Left ventricle myocardium superior (tissue), 1 donor: ENCODE measurements at places on chromosomes 4 and X. TPM values are rescaled to one million over a fixed set of nuclear protein-coding genes. Genes with fewer than 3 reads are reported as not detected.

HSD17B13 gene
- 0.15 TPM for total RNA-seq

SLC10A6 gene
- 0.82 TPM for total RNA-seq

STK32B gene
- 1.4 TPM for total RNA-seq

NDST4 gene
- not detected for total RNA-seq

SLC16A2 gene
- 6.7 TPM for total RNA-seq

PARM1 gene
- 107 TPM for total RNA-seq

EPHA5 gene
- 0.17 TPM for total RNA-seq

GLRA3 gene
- total RNA-seq, result not detected

PAGE2 gene
- total RNA-seq, result not detected

ARL9 gene
- total RNA-seq, result not detected

DNA sequence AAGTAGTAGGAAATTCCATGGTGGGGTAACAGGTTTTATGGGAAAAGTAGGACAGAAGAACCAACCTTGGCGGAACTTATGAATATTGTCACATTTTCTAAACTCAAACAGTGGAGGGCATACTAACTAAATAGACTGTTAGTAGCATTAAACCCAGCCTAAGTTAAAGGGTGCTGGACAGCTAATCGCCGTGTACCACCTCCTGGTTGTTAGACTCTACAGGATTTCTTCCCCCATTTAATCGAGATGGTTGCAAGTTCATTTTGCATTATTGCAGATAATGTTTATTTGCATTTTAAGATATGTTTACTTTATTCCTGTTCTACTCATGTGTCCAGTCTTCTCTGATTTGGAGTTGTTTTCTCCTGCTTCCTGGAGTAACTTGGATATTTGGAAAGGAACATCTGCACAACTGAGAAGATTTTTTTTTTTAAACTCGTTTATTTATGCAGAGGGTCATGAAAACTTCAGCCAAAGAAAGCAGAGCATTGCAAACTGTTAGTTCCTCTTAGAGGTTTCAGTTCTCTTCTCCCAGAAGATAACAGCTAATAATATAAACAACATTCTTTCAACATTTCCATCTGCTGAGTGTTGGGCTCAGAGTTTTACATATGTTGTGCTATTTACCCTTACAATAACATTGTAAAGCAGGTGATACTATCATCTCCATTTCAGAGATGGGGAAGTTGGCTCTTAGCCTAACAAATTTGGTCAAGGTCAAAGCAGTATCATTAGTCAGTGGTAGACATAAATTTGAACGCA is 51.5 kb upstream of the TBC1D9 start:
- DNase-seq, result no peak

GRCh38 chrX:128012015-128012414 is 40.2 kb downstream of the ACTRT1 start:
- no peak for DNase-seq

- DNase-seq, result no peak
Measured at GRCh38 chr4:92760433-92760832, 456.7 kb downstream of the GRID2 start.

- no peak for DNase-seq
Measured at GRCh38 chr4:58435871-58436270, 1325.7 kb upstream of the IGFBP7 start.

DNA sequence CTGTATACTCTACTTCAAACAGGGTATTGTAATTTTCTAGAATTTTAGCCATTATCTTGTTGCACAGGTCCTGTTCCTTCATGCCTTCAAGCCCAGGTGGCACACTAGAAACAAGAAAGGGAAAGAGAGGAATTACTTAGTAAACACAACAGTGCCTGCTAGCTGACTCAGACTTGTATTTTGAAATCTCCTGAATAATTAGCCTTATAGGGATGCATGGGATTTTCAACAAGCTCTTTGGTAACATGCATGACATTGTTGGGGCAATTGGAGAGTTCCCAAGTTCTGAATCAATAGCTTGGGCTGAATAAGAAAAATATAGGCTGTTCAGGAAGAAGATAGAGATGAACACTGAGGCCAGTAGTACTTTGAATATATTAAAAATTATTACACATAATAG is 118.8 kb downstream of the FAM13A start:
- DNase-seq, result no peak

DNA sequence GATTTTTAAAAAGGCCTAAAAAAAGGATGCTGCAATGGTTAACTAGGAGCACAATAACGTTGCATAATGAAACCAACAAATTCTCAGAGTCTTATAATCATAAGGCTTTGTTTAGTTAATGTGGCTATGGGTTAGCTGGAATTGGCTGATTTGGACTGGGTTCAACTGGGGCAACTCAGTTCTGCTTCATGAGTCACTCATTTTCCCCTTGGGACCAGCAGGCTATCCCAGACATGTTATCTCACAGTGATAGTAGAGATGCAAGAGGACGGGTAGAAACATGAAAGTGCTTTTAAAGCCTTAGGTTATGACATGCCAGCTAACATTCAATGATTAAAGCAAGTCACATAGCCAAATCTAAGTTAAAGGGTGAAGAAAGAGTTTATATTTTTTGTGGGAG is 189.2 kb upstream of the GK2 start:
- DNase-seq, result no peak

DNA sequence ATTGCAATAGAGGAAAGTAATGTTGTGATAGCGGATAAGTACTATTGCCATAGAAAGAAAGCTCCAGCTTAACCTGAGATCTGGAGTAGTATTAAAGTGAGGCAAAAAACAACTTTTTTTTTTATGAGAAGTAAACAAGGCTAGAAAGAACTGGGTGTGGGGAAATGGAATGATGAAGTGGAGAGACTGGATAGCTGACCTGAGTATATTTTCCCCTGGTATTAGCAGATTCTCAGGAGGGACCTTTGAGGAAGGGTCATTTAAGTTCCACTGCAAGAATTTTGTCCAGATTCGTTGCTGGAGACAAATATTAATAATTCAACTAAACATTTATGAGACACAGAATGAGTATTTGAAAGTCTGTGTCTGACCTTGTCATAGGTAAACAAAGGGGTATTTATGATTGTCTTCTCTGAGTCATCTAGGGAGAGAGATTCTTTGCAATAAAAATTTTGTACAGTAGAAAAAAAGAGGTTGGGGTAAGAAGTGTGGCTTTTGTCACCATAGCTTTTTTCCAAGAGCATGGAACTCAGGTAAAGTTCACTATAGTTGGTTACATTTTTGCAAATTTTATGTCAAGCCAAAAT is 2095.9 kb downstream of the ARAP2 start:
- DNase-seq, result no peak

DNA sequence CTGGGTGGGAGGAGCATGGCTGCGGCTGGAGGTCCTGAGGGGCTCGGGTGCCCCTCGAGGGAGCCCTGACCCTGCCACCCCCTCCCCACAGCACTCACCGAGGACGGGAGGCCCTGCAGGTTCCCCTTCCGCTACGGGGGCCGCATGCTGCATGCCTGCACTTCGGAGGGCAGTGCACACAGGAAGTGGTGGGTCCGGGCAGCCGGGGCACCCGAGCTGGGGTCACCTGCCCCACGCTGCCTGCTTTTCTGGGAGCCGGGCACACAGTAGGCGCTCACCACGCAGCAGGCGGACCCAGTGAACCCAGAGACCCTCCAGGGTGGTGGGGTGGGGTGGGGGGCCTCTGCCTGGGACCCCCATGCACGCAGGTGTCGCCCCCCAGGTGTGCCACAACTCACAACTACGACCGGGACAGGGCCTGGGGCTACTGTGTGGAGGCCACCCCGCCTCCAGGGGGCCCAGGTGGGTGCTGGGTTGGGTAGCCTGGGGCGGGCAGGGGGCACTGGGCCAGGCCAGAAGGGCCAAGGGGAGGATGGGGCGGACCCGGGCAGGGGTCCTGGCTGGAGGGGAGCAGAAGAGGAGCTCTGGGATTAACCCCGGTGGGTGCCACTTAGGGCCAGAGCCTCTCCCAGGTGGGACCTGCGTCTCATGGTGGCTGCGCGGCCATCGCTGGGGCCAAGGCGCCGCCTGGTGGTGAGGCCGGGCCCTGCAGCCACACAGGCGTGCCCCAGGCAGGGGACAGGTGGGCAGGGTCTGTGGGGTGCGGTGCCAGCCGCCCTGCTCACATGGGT is 1.4 kb downstream of the HGFAC start:
- DNase-seq, result peak; percentile 76

GRCh38 chrX:137118136-137118535 is 84.3 kb upstream of the GPR101 start:
- no peak for DNase-seq

GRCh38 chr4:40283413-40283812 is 51.7 kb upstream of the CHRNA9 start:
- DNase-seq, result no peak

DNA sequence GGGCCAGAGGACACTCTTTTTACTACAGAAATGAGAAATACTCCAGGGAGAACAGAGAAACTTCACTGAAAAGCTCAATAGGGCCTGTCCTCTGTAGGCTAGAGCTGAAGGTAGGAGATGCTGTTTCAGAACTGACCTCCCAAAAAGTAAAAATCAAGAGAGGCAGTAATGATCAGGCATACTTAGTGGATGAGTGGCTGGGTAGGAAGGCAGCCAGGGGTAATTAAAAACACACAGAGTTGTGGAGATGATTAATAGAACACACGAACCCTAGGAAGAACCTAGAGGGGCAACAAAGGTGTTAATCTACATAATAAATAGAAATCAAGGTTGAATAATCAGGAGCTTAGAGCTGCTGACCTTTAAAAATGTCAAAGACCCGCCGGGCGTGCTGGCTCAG is 582.4 kb upstream of the ADGRL3 start:
- DNase-seq, result no peak

DNA sequence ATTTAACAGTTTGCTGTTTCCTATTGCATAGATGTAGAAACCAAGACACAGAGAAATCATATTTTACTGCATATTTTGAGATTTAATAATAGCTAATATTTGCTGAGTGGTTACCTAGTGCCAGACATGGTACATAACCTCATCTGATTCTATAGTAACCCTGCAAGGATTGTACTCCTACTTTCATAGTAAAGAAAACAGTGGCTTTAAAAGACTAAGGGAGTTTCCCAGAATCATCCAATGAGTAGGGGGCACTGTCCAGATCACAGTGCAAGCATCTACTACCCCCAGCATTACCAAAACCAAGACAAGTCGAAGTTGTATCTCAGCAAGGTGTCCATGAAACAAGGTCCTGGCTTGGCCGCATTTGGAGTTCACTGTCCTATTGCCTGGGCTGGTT is 224.5 kb upstream of the TENM3 start:
- no peak for DNase-seq

DNA sequence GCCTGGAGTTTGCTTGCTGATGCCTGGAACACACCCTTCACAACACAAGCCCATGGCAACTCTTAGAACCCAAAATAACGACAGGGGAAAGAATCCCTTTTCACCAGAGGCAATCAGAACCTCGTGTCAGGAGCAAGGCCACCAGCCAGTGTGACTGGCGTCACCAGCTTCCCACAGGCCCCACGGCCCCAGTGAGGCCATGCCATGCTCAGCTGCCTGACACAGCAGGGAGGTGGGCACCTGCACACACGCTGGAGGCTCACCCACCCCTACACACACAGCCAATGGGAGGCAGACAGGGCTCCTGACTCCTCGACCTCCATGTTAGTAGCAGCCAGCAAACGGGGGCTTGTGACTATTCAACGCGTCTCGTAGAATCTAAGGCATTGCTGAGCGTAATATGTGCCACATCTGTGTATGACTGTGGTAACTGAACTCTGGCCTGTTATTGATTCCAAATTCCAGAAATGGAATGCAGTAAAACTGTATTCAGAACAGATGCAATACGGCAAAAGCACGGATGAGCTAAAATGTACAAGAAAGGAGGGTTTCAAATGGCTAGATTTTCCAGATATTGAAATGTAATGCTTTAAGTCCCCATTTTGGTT is 28.5 kb downstream of the RNF212 start:
- DNase-seq, result no peak

GRCh38 chrX:97527725-97528124 is 644.0 kb downstream of the RPA4 start:
- DNase-seq, result no peak

DNA sequence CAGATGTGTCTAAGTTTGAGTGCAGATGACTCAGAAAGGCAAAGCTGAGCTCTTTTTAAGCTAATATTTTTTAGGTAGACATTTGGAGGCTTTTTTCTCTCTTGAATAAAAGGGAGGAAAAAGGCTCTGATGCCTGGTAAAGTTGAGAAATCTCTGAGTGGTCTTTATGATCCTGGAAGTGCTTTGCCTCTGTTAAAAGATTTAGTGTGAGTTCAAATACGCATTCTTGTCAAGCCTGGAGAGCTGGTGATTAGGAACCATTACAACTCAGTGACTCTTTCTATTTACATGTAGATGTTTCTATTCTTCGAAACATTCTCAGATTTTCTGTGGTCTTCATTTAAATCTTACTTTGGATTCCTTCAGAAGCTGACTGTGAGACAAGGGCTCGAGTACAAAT is 143.4 kb upstream of the MED14 start:
- DNase-seq, result no peak

DNA sequence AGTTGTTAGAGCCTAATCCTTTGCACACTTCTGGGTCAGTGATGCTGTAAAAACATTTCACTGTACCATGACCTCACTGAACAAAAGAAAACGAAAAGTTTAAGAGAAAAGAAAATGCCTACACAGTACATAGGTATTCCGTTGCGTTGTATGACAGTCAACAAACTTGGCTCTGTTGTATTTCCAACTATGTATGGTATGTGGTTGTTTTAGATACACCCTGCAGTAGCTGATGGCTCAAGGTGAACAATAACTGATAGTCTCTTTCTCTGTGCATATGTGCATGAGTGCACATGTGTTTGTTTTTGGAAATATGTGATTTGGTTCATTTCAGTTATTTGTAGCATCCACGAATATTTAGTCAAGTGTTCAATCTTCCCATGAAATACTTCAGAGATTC is 176.0 kb downstream of the BMPR1B start:
- no peak for DNase-seq

GRCh38 chrX:137566746-137567679 is 1.1 kb downstream of the ZIC3 start:
- DNase-seq, result no peak

- no peak for DNase-seq
Measured at GRCh38 chr4:53855581-53856250, 208.7 kb downstream of the CHIC2 start.

DNA sequence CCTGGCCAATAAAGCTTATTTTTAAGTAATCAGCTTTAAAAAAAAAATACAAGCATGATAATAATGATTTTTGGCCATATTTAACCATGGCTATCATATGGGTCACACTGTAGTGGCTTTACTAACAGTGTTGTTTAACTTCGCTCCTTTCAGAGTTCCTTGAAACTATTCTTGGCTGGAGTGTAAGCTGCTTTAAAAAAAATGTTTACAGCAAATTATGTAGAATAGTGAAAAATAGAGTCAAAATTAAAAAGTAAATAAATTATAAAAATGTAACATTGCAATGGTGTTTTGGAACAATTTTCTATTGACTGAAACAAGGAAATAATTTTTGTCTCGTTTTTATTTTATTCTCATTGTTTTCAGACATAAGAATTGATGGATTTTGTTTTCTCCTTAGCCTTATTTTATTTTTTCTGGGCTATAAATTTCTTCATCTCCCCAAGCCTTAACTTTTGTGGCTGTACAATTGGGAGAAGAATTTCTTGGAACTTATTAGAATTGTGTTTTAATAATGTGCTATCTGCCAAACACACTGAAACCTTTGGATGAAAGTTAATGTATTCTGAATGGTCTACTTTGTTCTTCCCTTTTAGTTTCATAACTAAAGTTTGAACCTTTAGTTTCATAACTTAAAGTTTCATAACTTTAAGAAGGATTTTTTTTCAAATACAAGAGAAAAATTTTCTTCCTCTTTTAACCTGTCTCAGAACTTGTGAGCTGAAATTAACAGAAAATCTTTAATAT is 182.0 kb downstream of the ARHGAP24 start:
- DNase-seq, result no peak
